Activated T-helper 9 cell treated with anti-CD3 and anti-CD28 coated beads, Interleukin-2, amount 50 U/mL, for 16 hours (primary cell): ENCODE measurements at places on chromosomes 3 and 15.

GRCh38 chr3:126939338-126939718, 43.6 kb upstream of the PLXNA1 start:
- DNase-seq: no peak

DNA sequence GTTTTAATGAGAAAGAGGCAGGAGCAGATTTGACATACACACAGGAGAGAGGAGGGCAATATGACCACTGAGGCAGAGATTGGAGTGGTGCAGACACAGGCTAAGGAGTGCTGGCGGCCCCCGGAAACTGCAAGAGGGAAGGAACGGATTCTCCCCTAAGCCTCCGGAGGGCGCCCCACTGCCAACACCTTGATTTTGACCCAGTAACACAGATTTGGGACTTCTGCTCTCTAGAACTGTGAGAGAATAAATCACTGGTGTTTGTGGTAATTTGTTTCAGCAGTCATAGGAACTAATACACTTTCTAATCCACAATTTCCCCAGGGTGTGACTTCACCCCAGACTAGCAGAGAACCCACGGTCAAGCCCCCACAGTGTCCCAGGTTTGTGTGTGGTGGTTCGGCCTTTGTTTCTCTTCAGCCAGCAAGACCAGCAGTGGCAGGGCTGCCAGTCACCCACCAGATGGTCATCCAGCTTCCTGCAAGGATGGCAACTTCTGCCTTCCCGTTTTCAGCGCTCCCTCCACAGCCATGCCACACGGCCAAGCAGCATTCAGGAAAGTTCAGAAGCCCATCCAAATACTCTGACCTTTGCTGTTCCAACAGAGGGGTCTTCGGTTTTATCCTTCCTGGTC, 23.6 kb upstream of the TSPAN3 start:
- DNase-seq: no peak

DNA sequence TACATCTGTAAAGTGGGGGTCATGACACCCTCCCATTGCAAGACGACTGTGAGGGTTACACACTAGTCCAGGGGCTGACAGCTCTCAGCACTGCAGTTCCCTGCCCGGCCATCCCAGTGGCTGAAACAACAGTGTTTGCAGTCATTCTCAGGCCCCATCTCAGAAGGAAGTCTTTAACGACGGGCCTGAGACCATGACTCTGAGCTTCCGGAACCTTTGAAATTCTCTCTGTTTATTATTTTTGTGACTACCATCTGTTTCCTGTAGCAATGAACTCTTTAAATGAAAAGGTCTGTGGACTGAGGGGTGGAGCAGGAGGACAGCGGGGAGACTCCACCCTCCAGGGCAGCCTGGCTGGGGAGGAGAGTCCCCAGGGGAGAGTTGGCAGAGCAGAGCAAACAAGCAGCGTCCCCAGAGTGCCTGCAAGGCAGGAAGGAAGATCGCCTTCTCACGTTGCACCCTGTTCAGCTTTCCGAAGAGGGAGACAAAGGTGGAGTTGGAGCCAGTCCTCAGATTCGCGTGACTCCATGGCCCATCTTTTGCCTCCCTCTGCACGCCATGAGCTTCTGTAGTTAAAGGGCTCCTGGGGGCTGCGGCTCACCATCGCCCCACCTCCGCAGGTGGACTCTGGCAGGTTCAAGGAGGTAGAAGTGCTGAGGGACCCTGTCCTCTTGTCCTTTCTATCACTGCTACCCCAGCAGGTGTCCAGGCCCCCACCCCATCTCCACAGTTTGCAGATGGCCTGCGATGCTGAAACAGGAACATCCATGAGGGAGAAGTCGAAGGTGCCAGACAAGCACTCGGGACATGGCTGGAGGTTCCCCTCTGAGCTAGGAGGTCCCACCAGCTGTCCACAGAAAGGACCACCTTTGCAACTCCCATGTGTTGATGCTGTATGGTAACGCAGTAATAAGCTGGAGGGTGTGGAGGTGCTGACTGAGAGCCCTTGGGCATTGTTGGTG, 525.8 kb upstream of the PROK2 start:
- DNase-seq: no peak

- no peak for DNase-seq
These were observed 963 bp downstream of the GRAMD1C start for GRCh38 chr3:113839551-113839950.

GRCh38 chr15:77251662-77252061, 168.2 kb downstream of the PEAK1 start:
- no peak for DNase-seq

DNA sequence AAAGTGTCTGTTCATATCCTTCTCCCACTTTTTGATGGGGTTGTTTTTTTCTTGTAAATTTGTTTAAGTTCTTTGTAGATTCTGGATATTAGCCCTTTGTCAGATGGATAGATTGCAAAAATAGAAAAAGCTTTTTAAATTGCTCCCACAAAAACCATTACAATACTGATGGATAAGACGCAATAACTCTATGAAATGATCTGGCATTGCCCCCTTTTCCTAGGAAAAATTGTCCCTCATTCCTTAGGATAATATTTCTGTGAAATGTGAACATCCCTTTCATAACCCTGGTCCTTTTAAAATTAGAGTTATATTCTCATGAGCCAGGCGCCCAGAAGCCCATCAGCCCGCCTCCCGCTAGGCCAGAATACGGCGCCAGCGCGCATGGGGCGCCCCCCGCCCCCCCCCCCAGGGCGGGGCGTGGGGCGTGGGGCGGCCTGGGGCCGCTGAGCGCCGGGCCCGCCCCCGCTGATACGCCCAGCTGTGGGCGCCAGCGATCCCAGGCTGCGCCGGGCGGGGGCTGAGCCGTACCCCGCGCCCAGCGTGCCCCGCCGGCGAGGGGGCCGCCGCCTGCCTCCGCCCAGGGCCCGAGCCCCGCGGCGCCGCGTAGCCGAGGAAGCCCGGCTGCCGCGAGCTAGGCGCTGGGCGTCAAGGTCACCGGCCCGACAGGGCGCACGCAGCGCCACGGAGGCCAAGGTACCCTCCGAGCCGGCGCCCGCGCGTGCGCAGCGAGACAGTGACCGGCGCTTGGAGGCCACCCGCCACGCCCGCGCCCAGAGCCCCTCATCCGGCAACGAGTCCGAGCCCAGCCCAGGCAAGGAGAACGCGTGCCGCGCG, 11.1 kb upstream of the ROPN1B start:
- no peak for DNase-seq

DNA sequence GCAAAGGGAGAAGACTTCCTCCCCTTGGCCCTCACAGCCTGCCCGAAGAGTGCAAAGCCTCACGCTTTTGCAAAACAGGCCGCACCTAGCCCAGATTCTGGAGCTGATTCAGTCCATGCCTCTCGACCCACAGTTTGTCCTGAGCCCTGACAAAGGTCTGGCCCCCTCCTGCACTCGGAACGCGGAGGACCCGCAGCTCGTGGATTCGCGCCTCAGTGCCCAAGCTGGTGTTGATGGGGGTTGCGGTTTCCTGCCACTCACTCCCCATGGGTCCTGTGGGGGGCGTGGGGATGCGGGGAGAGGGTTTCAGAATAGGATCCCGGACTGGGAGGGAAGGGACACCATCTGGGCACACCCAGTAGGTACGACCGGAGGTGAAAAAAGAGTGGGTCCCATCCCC, 594 bp upstream of the CRABP1 start:
- DNase-seq: no peak

DNA sequence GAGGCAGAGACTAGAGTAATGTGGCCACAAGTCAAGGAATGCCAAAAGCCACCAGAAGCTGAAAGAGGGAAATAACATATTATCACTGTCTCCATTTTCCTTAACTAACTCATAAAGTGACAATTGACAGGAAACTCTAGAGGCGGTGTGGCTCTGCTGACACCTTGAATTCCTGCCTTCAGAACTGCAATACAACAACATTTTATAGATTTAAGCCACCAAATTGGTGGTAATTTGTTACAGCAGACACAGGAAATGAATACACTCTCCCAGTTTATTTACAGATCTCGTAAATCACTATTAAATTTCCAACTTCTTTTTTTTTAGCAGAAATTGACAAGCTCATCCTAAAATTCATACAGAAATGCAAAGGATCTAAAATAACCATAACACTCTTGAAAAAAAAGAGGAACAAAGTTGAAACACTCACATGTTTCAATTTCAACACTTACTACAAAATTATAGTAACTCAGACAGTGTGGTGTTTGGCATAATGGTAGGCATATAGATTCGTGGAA, 449.9 kb downstream of the OTOL1 start:
- no peak for DNase-seq

GRCh38 chr3:52037291-52037690, 19.1 kb downstream of the DUSP7 start:
- no peak for DNase-seq

- DNase-seq: no peak
These were observed 1.3 kb downstream of the NEIL1 start for GRCh38 chr15:75348034-75348561.

GRCh38 chr3:3366386-3366785, 186.9 kb upstream of the CRBN start:
- DNase-seq: no peak

- no peak for DNase-seq
These were observed 26.1 kb downstream of the ATRIP start for GRCh38 chr3:48472673-48472922.

DNA sequence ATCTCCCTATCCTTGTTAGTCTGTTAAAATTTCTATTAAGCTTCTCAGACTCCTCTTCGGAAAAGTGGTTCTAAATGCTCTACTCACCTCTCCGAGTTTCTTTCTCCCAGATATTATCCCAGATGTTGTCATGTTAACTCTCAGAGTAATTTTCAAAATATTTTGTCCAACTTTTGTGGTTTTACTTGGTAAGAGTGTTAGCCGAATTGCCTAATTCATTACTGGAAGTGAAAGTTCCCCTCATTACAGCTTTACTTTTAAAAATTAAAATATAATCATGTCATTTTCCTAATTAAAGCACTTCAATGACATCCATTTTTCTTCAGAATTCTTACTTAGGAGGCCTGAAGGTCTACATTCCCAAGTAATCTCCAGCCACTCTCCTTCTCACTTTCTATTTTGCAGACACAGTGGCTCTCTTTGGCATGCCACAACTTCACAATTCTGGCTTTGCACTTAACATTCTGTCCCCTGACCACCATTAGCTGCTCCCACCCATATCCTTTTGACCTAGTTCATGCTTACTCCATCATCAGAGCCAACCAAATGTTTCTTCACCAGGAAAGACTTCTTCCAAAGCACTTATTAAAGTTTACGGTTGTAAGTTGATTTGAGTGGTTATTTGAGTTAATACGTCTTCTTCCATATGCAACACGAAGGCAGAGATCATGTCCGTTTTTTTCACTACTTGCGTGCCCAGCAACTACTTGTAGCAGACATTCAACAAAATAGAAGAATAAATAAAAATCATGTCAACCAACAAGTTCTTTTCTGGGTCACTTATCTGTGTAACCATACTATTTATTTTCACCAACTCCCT, 10.2 kb upstream of the TIPARP start:
- no peak for DNase-seq

- no peak for DNase-seq
These were observed 42.9 kb upstream of the LMCD1 start for GRCh38 chr3:8458711-8459110.

GRCh38 chr3:10935846-10936631, 56.5 kb upstream of the SLC6A1 start:
- no peak for DNase-seq

DNA sequence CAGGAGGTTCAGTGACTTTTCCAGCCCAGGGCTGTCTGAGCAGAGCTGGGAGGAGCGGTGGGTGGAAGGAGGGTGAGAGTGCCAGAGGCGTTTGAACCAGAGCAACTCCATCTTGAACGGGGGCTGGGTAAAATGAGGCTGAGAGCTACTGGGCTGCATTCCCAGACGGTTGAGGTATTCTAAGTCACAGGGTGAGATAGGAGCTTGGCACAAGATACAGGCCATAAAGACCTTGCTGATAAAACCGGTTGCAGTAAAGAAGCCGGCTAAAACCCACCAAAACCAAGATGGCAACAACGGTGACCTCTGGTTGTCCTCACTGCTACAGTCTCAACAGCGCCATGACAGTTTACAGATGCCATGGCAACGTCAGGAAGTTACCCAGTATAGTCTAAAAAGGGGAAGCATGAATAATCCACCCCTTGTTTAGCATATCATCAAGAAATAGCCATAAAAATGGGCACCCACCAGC, 60.2 kb downstream of the ABTB1 start:
- no peak for DNase-seq

DNA sequence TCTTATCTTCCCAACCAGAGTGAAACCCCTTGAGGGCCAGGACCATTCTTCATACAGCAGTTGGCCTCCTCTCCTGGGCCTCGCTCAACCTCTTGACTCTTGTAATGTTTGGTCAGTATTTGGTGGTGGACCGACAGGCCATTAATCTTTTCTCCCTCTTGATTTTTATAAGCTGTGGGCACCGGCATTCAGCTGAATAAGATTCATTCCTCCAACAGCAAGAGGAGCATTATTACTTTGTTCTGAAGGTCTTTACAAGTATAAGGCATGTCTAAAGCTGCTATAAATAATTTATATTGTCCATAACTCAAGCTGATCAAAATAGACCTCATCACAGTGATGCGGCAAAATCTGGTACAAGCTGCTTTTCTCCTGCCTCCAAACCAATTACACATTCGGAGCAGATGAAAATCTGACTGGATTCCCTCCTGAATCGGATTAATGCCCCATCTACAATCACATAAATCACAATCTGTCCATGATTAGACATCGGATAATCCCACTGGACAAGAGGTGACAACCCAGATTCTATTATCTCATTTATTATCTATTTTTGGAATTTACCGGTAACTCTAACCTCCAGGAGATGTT, 8.4 kb upstream of the ISL2 start:
- no peak for DNase-seq

DNA sequence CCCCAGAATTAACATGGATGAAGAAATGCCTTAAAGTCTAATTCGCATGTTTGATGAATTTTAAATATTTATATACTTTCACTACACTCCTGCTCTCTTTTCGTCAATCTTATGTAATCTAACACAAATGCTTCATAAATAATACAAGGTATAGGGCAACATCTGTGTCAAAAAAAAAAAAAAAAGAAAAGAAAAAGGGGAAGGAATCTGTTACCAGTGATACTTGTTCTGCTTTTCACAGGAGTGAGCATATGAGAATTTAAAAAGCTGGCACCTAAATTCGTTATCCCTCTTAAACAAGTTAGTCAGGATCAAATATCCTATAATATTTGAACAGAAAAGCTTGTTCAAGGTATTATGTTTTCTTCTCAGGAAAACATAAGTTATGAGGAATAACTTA, 243.8 kb downstream of the KCNH8 start:
- no peak for DNase-seq

- DNase-seq: no peak
These were observed 23.9 kb downstream of the FBXO22 start for GRCh38 chr15:75927601-75928000.

DNA sequence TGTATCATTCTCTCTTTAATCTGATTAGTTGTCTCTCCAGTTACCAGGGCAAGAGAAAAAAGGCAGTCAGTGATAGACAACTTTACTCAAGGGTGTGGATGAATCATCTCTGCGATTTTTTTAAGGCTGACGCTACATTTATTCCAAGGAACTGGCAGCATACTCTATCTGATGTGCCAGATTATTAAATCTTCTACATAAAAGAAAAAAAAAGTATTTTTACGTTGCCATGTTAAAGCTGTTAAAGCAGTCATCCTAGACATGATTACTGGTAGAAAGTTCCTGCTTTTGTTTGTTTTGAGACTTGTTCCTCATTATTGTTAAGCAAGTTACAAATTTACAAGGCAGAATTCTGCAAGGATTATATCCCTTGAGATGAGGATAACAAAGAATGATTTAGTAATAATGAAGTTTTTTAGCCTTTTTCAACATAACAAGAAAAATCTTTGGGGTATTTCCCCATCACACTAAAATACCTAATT, 121.7 kb downstream of the CBLB start:
- no peak for DNase-seq
